ENCODE measurements at places on chromosomes 16 and 17.

DNA sequence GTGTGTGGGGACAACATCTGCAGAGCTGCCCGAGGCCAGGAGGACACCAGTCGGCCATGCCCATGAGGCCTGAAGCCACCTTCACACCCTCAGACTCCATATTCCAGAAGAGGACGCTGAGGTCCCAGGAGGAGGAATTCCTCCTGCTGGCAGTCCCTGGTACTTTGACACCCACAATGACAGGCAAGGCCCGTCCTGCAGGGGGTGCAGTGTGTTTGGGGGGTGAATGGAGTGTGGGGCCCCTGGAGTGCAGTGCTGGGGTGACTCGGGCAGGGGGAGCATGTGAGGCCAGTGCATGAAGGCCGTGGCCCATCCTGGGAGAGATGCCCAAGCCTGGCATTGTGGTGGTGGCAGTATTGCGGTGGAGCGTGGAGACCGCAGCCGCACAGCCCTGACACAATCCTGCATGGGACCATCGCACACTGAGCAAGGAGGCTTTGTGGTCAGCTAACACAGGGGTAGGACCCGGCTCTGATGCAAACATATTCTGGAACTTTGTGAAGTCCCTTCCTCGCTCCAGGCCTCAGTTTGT lies 52.2 kb downstream of the ZDHHC7 start:
- no peak for DNase-seq

DNA sequence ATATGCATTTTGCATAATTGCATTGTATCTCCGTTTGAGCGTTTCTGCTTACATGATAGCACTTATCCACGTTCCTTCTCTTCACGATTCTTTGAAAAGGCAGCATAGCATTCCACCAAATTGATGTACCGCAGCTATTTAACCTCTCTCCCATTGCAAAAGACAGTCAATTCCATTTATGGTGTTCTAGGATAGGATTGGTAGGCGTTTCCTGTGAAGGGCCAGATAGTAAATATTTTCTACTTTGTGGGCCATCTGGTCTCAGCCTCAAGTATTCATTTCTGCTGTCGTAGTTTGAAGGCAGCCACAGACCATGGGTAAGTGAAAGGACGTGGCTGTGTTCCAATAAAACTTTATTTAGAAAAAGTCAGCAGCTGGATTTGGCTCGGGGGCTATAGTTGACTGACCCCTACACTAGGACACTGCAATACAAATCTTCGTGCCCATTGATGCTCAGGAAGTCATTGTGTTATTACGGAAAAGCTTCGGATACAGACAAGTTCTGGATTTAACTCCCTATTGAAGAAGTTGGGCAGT lies 10.1 kb downstream of the SNX29 start:
- DNase-seq: no peak

GRCh38 chr17:14452856-14453255 lies 152.0 kb downstream of the HS3ST3B1 start:
- no peak for DNase-seq

DNA sequence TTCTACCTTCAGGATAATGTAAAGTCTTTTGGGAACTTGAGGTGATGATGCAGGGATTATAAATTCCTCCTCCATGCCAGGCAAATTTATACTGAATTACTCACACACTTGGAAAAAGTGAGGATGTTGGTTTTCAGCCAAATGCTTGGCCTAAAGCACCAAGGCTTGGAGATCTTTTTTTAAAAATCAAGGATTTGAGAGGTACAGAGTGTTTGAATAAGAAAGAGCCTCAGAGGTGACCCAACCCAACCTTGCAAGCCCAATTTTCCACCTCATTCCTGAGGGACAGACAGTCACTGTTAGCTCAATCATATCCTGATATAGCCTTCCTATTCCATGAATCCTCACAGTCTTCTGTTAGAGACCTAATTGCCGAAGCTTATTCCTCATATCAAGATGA lies 14.0 kb downstream of the GRIN2A start:
- no peak for DNase-seq

- DNase-seq: no peak
Observed at GRCh38 chr17:10332515-10332914, 40.3 kb downstream of the MYH13 start.
